ENCODE measurements at places on chromosomes 1 and 21.
A peak's percentile ranks its signal among the peaks of the same experiment; 100 is the strongest.

GRCh38 chr1:69195136-69195535, 372.6 kb upstream of the LRRC7 start:
- DNase-seq, result no peak

DNA sequence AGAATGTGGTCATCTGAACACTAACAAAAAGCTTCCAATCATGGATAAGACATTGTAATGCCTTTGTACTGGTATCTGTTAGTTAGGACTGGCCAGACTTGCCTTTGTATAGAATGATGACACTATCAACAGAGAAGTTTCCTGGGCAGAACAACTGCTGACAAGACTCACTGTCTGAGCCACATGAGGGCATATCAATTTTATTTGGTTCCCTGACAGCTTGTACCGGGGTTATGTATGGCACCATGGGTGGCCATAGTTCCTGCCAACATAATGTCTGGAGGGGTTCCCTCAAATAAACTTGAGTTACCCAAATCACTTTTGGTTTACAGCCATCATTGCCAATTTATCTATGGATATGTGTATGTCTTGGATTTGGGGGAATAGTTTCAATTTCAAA, 13.6 kb upstream of the H3-3A start:
- DNase-seq, result no peak

DNA sequence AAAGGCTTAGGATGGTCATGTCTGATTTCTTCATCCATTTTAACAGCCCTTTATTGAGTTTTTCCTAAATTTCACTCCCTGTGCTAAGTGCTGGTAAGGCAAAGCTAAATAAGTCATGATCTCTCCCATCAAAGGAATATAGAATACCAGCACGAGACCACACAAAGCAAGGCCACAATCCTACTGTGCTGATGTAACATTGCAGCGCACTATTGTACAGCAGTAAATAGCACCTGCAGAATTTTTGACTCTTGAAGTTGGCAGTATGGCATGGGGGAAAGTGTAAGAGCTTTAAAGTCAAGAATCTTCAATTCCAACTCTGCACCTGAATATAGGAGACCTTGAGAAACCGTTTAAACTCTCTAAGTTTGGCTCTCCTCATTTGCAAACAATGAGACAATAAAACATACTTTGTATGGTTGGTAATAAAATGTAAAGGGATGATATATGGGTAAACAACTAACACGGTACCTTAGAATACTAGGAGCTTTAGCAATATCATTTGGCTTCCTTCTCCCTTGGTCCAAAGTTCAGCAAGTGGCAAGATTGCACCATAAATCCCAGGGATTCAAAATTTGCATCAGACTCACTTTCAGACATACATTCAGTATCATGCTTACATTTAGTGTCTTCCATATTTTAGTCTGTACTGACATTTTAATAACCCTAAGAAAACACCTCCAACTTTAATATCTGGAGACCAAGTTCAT, 132.9 kb upstream of the PRDX6 start:
- DNase-seq, result no peak

DNA sequence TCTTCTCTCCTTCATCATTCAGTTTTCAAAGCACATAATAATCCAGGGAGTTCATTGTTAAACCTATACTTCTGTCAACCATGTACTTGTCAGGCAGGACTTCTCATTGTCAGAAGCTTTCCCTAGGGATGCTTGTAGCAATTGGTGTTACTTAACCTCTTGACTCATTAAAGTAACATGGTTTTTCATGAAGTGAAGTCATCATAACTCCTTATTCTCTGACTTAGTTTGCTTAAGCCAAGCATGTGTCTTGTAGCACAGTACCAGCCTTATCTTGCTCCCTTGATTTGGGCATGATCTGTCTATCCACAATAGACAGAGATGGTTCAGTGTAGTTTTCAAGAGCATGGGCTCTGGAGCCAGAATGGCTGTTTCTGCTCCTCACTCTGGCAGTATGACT, 45.3 kb downstream of the LRIG2 start:
- no peak for DNase-seq

GRCh38 chr1:116408193-116408592, 35.1 kb downstream of the ATP1A1 start:
- DNase-seq, result no peak

GRCh38 chr21:33801424-33802405, 113.9 kb downstream of the ATP5PO start:
- DNase-seq, result no peak

GRCh38 chr21:36910581-36911307, 55.7 kb downstream of the HLCS start:
- peak; percentile 5 for DNase-seq

- no peak for DNase-seq
Observed at GRCh38 chr1:234089396-234089795, 184.9 kb downstream of the SLC35F3 start.

DNA sequence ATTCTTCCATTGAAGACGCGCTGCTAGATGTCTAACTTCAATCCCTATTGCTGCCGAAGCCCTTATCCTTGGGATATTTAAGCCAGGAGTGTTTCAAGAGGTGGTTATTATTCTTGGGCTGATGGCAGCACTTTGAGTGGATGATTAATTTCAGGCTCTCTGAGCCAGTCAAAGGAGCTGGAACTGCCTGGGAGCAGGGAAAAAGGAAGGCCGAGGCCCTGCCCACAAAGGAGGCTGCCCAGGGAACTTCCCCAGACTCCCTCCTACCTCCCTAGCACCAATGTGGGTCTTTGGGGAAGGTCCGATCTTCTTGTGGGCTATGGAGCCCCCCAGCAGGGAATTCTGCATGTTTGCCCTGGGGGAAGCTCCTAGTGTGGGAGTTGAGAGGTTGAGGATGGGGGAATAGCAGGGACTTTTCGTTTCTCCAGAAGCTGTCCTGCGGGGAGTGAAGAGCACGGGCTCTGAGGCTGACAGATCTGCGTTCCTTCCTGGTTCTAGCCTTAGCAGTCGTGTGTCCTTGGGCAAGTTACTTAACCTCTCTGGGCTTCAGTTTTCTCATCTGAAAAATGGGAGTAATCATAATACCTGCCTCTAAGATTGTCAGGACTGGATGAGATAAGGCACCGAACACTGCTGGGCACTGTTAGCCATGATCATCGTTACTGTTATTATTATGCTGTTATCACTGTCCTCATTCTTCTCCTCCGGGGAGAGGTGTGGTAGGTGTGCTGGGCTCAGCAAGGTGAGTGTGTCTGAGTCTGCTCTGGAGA, 6.3 kb downstream of the KCNQ4 start:
- no peak for DNase-seq

DNA sequence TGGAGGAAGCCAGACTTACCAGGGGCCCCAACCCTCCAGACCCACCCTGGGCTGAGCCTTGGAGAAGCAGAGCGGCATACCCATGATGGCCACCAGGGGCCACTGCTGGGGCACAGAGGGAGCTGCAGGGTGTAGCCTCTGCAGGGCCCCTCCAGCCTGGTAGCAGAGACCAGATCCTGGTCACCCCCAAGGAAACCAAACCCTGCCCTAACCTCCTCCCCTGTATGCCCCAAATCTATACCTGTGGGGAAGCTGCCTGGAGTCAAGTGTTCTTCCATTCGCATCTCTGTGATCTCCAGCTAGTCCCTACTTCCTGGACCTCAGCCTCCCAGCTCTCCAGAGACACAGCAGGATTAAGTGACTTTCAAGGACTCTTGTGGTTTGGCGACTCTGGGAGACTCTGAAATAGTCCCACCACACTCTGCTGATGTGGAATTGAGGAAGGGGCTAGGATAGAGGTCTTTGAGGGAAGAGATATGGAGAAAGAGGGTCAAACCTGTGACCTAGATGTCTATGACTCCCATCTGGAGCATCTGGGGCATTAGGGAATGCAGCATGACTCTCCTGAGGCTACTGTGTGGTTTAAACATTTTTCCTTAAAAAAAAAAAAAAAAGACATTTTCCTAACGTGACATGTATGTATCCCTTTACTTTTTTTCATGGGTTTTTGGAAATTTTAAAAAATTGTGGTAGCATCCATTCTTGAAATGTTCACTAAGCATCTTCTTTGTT, 119.2 kb upstream of the IPO9 start:
- DNase-seq, result peak; percentile 78

- no peak for DNase-seq
Observed at GRCh38 chr1:234620272-234621126, 10.5 kb upstream of the IRF2BP2 start.

DNA sequence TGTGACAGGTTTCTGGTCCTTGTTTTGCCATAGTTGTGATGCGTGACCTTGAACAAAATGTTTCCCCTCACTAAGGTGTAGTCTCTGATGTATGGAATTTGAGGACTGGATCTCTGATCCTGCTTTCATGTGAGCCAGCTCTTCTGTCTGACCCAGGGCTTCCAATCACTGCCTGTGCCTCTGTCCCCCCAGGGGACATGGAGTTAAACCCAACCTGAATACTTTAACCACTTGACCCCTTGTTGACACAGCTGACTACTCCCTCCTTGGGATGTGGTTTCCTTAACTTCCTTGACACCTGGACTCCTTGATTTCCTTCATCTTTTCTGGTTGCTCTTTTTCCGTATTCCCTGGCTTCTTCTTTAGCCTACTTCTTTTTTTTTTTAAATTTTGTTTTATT, 36.0 kb upstream of the SSBP3 start:
- no peak for DNase-seq

DNA sequence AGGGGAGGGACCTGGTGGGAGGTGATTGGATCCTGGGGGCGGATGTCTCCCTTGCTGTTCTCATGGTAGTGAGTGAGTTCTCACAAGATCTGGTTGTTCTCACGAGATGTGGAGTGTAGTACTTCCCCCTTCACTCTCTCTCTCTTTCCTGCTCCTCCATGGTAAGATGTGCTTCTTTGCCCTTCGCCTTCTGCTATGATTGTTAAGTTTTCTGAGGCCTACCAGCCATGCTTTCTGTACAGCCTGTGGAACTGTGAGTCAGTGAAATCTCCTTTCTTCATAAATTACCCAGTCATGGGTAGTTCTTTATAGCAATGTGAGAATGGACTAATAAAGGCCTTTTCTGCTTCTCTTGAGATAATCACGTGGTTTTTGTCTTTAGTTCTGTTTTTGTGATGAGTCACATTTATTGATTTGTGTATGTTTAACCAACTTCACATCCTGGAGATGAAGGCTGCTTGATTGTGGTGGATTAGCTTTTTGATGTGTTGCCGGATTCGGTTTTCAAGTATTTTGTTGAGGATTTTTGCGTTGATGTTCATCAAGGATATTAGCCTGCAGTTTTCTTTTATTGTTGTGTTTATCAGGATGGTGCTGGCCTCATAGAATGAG, 45.5 kb downstream of the RABGAP1L start:
- DNase-seq, result no peak

DNA sequence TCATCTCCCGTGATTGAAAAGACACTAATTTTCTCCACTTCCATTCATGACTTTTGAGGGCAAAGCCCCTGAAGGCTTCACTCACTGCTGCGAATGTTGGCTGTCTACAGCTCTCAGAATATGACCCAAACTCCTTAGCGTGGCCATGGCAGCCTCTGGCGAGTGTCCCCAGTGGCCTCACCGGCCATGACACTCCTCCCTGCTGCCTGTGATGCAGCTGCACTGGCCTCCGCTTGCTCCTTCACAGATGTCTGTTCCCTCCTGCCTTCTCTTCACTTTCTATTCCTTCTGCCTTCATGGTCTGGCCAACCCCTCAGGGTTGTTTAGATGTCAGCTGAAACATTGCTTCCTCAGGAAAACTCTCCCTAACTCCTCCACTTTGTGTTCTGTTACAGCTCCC, 30.8 kb upstream of the PTPRF start:
- DNase-seq, result no peak

- DNase-seq, result no peak
Observed at GRCh38 chr1:112626887-112627286, 7.3 kb downstream of the CAPZA1 start.

GRCh38 chr21:25708467-25709065, 26.1 kb downstream of the ATP5PF start:
- DNase-seq, result no peak

GRCh38 chr1:110418729-110419128, 11.2 kb upstream of the LAMTOR5 start:
- no peak for DNase-seq

- DNase-seq, result no peak
Observed at GRCh38 chr1:186888367-186888766, 59.6 kb downstream of the PLA2G4A start.

DNA sequence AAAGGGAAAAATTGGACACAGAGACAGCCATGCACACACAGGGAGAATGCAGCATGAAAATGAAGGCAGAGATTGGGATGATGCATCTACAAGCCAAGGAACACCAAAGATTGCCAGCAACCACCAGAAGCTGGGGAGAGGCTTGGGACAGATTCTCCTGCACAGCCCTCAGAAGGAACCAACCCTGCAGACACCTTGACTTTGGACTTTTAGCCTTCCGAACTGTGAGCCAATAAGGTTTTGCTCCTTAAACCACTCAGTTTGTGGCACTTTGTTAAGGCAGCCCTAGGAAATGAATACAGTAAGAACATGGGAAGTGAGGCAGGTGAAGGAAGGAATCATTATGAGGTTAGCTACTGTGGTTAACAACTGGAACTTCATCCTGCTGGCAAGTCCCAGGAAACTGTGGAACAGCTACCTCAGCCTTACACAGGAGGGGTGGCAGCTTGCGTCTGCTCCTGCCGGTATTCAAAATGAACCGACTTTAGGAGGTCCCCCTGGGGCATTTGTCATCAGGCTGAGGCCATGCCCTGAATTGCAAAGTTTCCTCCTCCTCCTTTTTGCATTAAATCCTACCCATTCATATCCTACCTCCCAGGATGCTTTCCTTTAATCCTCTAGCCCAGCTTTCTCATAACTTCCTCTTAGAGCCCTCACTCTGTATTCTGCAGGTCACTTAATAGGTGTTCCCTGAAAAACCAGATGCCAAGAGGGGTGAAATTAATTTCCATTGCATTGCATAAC, 15.4 kb downstream of the CD247 start:
- DNase-seq, result no peak

- no peak for DNase-seq
Observed at GRCh38 chr1:198079432-198079951, 77.3 kb upstream of the NEK7 start.

GRCh38 chr1:31637915-31638673, 6.6 kb downstream of the PEF1 start:
- DNase-seq, result no peak
